ENCODE measurements at places on chromosomes 12 and 14. TPM values are rescaled to one million over a fixed set of nuclear protein-coding genes. Genes with fewer than 3 reads are reported as not detected.

The LBHD2 gene
- total RNA-seq, result 0.99 TPM

The TEAD4 gene
- 39.8 TPM for total RNA-seq

GRCh38 chr14:104794993-104795780 is at the start of gene AKT1:
Gene AKT1 (minus strand): TSS chr14:104795748. CDS start chr14:104792643, 3,105 bp downstream.
- peaks cover 10% of the 10 kb centered on the region for H3K36me3 ChIP-seq
- H3K27ac ChIP-seq, result peak within 1 kb of the TSS; percentile 73
- no peak for DNase-seq

- H3K36me3 ChIP-seq, result no peaks in the 10 kb centered on the region
- H3K4me1 ChIP-seq, result no peaks in the 10 kb centered on the region
- no peak for DNase-seq
- H3K4me3 ChIP-seq, result no peak overlapping the region
These were observed 122.9 kb upstream of the PCED1B start for GRCh38 chr12:46956451-46957035.

The OVCH1 gene
- total RNA-seq, result not detected

- H3K27ac ChIP-seq, result no peak overlapping the region
- H3K4me1 ChIP-seq, result no peaks in the 10 kb centered on the region
- no peaks in the 10 kb centered on the region for H3K27me3 ChIP-seq
- H3K4me3 ChIP-seq, result no peak overlapping the region
- H3K36me3 ChIP-seq, result no peaks in the 10 kb centered on the region
- DNase-seq, result no peak
These were observed 426.9 kb downstream of the NOVA1 start for GRCh38 chr14:26170885-26171284.

The ESRRB gene
- 0.47 TPM for total RNA-seq

- H3K27me3 ChIP-seq, result no peaks in the 10 kb centered on the region
- no peak for DNase-seq
- no peak overlapping the region for H3K27ac ChIP-seq
- H3K4me3 ChIP-seq, result no peak overlapping the region
These were observed 63.1 kb downstream of the PLEKHG7 start for GRCh38 chr12:92765871-92766270.

- H3K4me3 ChIP-seq, result no peak overlapping the region
- H3K4me1 ChIP-seq, result no peaks in the 10 kb centered on the region
- DNase-seq, result no peak
- H3K27me3 ChIP-seq, result no peaks in the 10 kb centered on the region
These were observed 582.5 kb downstream of the NRXN3 start for GRCh38 chr14:78752518-78753188.

- peak; percentile 79 for DNase-seq
- H3K4me3 ChIP-seq, result peak within 1 kb of the TSS; percentile 52
- H3K4me1 ChIP-seq, result peaks cover 15% of the 10 kb centered on the region
- no peaks in the 10 kb centered on the region for H3K27me3 ChIP-seq
- peak within 1 kb of the TSS; percentile 98 for H3K27ac ChIP-seq
These were observed at the start of gene MGAT4C for GRCh38 chr12:86256163-86256562. Gene MGAT4C (minus strand): TSS chr12:86256391.

The PLXNC1 gene
- total RNA-seq, result 0.76 TPM

- peak overlapping the region; percentile 95 for H3K27ac ChIP-seq
- H3K4me3 ChIP-seq, result no peak overlapping the region
- H3K36me3 ChIP-seq, result peaks cover 16% of the 10 kb centered on the region
- DNase-seq, result no peak
- no peaks in the 10 kb centered on the region for H3K27me3 ChIP-seq
These were observed 2.0 kb downstream of the ARL6IP4 start for GRCh38 chr12:122982477-122982815.

The PTPRO gene
- total RNA-seq, result 2.8 TPM

GRCh38 chr12:102043928-102044327 is 17.9 kb downstream of the WASHC3 start:
- no peak for DNase-seq
- no peaks in the 10 kb centered on the region for H3K27me3 ChIP-seq
- no peaks in the 10 kb centered on the region for H3K4me1 ChIP-seq
- H3K36me3 ChIP-seq, result no peaks in the 10 kb centered on the region

The CLSTN3 gene
- 10.7 TPM for total RNA-seq

DNA sequence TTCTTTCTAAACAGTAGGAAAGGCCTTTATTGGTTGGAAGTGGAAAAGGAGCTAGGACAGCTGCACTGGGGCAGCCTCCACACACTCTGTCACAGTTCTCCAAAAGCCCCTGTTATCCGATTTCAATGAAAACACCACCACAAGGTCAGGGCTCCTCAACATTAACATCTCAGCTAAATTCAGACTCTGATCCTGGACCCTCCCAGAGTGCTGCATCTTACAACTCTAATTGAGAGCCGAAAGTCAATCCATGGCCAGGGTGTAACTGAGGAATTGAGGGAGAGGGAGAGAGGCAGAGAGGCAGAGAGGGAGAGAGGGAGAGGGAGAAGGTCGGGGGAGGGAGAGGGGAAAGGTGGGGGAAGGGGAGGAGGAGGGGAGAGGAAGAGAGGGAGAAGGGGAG is 32.1 kb downstream of the DICER1 start:
- H3K4me1 ChIP-seq, result peaks cover 44% of the 10 kb centered on the region
- H3K4me3 ChIP-seq, result no peak overlapping the region
- peaks cover 25% of the 10 kb centered on the region for H3K36me3 ChIP-seq
- no peaks in the 10 kb centered on the region for H3K27me3 ChIP-seq
- H3K27ac ChIP-seq, result no peak overlapping the region
- no peak for DNase-seq

- H3K36me3 ChIP-seq, result no peaks in the 10 kb centered on the region
- no peak overlapping the region for H3K4me3 ChIP-seq
- DNase-seq, result peak; percentile 9
- peaks cover 33% of the 10 kb centered on the region for H3K27me3 ChIP-seq
- H3K4me1 ChIP-seq, result no peaks in the 10 kb centered on the region
These were observed 377.3 kb downstream of the EMP1 start for GRCh38 chr12:13573698-13574321.

- H3K36me3 ChIP-seq, result no peaks in the 10 kb centered on the region
- peaks cover 4% of the 10 kb centered on the region for H3K4me1 ChIP-seq
- H3K27ac ChIP-seq, result no peak overlapping the region
These were observed 12.0 kb upstream of the SLC2A14 start for GRCh38 chr12:7884689-7885088.
